ENCODE measurements at places on chromosomes 16 and 17.

- peak; percentile 9 for DNase-seq
Observed at GRCh38 chr16:2090777-2091546, 43.2 kb downstream of the TSC2 start.

GRCh38 chr16:25264597-25264996 lies 7.0 kb upstream of the ZKSCAN2 start:
- no peak for DNase-seq

DNA sequence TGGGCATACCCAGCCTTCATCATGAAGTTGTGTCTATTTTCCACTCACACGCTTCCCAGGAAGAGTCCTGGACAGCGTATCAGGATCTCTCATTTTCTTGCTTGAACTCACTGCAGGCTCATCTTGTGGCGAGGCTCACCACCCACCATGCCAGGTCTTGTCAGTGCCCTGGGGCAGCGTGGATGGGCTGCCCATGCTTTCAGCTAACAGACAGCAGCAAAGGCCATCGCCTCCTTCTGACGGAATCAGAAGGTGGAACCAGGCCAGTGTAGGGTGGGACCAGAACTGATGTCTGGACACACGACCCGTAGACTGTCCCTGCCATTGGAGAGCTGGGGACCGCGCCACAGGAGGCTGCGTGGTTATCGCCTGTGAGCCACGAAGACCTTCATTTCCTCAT lies 169.4 kb downstream of the FOXL1 start:
- DNase-seq = no peak

DNA sequence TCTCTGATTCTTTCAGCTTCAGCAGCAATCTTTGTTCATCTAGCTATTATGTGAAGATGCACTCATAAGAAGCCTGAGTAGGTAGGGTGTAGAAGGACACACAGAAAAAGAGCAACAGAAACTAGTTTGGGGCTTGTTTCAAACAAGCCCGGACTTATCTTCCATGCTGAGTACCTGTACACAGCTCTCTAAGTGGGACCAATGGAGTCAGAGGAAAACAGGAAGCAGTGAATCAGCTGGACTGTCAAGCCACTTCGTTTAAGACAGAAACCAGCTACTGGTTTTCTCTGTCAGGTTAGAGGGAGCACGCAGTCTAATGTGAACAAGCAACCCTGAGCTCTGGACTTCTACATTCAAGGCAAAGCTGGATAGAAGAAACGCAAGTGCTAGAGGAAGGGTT lies 16.0 kb downstream of the MAP2K6 start:
- DNase-seq = no peak

DNA sequence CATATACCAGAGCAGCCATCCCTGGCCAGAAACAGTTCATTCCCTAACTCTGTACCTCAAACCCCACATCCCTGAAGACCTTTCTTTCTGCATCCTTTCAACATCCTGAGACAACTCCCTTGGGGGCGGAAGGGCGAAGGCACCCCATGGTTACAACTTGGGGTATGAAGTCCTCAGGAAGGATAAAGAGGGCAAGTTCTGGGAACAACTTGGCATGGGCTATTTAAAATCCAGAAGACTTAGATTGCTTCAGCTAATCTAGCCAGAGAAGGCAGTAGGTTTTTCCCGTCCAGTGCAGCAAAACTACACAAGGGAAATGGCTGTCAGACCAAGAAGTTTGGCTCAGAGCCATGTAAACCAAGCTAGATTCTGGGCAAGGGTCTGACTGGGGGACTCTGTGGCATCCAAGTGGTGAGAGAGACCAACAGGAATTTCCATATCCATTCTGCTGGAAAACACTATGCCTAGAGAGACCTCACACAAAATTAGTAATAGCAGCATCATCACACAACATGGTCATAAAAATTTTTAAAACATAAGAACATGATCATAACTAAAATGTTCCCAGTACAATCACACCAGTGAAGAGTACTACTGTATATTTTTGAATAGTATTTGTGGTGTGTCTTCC lies 113.2 kb downstream of the CDYL2 start:
- DNase-seq = no peak

DNA sequence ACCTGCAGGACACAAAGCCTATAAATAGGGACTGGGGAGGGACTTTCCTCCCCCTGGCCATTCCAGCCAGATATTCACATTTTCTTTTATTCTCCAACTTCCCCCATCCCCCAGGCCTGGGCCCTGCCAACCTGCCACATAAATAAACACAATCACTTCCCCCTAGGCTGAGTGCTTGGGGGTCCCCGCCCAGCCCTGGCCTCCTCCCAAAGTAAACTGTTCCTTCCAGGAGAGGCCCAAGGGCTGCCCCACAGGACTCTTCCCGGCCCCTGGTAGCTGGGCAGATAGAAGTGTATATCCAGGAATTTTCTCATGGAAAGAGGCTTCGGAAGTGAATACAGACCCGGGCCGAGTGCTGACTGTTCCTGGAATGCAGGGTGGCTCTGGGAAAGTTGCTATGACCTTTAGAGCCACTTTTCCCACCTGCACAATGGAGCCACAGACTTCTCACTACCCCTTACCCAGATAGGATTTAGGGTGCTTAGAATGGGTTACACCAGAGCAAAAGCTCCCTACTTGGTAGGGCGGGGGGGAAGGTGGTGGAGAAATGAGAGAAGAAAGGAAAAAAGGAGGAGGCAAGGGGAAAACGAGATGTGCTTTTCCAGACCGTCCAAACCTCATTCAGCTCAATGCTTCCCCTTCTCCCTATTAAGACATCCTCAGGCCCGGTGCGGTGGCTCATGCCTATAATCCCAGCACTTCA lies 8.5 kb downstream of the CSF3 start:
- DNase-seq = no peak

GRCh38 chr16:85027958-85028684 lies 526 bp downstream of the KIAA0513 start:
- DNase-seq = no peak

GRCh38 chr17:40883031-40883430 lies 2.0 kb downstream of the KRT20 start:
- DNase-seq = no peak

DNA sequence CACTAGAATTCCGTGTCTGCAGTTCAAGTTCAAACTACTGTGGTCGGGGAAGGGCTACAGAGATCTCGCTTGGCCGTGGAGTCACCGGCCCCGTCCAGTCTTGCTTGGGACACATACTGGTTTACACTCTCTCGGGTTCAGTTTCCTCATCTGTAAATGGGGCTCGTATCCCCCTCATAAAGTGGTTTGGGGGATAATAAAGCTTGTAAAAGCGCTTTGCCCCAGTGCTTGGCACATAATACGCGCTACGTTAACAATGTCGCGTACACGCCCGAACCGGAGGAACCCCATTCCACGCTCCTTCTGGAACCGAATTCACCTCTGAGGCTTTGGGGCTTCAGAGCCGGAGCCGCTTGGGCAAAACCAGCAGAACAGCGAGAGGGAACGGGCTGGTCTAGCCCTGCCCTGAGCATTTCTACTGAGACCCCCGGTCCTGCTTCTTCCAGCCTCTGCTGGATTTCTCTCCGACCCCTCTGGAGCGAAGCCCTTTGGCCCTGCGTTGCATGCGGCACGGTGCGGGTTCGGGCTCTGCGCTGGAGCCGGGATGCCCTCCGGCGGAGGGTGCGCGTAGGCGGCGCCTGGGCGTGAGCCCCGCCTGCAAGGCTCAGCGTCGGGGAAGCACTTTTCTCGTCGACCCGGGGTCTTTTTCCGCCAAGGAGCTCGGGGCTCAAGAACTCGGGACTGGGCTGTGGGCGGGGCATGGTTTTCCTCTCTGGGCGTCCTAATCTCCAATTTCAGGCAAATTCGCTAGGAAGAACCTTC lies 26.1 kb upstream of the HOXB13 start:
- peak; percentile 6 for DNase-seq

DNA sequence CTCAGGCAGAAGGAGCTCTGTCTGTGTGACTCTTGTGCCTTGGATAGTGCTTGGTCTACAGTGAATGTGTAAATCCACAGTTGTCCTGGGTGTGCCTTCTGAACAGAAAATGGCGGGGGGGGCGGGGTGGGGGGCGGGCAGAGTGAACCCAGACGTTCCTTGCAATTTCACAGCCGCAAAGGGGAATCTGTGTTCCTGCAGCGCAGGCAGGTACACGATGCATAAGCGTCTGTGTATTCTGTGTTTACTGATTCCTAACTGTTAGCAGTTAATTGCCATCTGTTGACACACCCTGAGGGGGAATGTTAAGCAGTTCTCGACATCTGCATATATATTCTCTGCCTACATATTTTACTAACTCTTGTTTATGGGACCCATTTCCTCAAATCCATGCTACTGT lies 123.5 kb upstream of the ZFHX3 start:
- peak; percentile 7 for DNase-seq

DNA sequence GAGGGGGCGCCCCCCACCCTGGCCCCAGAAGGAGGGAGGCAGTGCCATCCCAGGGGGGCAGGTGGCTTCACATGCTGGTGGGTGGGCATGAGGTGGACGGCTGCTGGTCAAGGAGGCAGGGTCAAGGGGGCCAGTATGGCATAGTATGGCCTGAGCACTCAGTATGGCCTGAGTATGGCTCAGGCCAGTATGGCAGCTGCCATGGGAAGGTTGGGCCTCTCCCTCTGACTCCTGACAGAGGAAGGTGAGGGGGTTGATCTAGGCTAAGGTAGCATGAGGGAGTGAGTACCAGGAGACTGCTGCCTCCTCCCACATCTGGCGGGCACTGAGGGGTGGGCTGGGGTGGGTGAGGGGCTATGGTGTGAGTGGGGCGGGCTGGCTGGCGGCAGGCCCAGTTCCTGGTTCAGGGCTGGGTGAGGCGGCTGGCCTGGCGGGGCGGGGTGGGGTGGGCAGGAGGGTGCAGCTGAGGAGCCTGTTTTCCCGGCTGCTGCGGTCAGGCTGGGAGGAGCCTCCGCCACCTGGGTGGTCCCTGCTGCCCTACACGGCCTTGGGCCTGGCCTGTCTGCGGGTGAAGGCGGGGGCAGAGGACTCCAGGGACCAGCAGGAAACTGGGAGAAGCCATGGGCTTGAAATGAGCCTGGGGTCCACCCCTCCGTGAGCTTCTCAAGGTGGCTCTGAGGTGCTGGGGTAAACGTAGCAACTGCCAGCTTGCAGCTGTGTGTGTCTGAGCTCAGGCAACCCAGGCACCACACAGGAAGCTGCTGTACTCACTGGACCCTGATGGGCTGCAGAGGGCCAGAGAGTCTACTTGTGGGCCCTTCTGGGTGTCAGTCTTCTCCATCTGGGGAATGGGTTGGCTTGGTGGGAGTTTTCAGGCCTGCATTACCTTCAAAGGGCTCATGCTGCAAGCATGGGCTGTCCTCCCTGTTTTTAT lies 57.0 kb downstream of the RAI1 start:
- DNase-seq = no peak

DNA sequence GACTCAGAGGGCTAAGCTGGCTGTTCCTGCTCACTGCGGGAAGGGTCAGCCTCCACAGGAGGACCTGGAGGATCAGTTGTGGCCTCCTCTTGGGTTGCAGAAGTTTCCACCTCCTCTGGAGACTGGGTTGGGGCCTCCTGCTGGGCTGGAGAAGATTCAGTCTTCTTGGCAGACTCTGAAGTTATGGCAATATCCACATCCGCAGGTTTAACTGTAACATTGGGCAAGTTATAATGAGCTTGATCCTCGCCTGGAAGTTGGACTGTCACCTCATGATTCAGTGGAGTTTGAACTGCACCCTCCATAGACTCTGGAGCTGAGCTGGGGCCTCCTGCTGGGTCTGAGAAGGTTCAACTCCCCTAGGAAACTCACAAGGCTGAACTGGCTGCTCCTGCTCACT lies 47.6 kb upstream of the TMEM97 start:
- DNase-seq = no peak

GRCh38 chr17:39772415-39772814 lies 34.7 kb downstream of the GRB7 start:
- DNase-seq = no peak

DNA sequence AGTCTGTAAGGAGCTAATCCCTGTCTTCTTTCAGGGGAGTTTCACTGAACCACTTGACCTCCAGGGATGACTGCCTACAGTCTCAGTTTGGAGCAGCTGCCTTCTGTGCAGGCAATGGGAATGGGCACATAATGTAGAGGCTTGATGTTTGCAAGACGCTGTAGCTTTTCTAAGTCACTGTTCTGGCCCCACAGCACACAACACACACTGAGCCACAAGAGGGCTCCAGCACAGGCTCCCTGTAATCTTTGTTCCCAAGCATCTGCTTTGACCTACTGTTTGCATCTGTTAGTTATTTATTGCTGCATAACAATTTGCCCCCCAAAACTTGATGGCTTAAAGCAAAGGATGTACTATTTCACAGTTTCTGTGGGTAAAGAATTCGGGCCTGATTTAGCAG lies 419.0 kb upstream of the ASIC2 start:
- no peak for DNase-seq

DNA sequence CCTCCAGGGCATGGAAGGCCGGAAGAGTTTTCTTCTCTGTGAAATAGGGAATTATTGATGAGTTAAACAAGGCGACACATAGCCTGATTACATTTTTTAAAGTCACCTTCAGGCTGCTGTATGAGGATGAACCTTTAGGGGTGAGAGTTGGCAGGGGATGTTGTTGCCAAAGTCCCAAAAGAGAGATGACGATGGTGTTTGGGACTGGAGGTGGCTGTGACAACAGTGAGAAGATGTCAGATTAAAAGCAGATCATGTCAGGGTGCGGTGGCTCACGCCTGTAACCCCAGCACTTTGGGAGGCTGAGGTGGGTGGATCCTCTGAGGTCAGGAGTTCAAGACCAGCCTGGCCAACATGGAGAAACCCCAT lies 16.8 kb upstream of the ASGR2 start:
- no peak for DNase-seq

DNA sequence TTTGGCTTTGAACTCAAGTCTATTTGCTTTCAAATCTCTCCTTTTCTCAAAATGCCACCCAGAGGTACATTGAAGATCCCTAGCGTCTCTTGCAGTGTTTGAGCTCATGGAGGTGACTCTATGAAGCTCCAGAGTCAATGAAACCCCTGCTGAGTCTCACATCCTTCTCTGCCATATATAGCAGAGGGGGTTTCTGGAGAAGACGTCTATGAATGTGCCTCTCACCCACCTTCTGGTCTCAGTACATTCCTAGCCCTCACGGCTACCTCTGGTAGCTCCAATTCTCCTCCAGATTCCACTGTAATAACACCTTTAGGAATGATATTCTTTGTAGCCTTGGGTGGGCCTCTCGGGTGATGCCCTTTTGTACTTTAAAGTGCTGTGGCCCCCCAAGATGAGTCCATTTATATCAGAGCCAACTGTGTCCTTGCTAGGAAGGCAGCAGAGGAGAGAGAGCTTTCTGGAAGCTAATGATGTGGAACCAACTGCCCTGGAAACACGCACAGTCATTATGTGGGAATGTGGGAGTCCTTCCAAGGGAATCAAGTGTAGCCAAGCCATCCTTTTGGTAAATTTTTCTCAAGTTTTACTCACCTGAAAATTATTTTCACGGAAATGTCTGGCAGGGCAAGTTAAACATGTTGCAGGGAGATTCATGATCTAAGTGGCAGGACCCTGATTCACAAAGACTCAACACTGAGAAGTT lies 123.4 kb downstream of the ASIC2 start:
- DNase-seq = no peak

GRCh38 chr17:75856062-75856756 lies 1.1 kb upstream of the WBP2 start:
- DNase-seq = no peak

GRCh38 chr16:8845699-8846298 lies 23.0 kb downstream of the CARHSP1 start:
- DNase-seq = no peak
